Fibroblast of skin of right biceps (primary cell): ENCODE measurements at places on chromosomes 7 and 10.
A peak's percentile ranks its signal among the peaks of the same experiment; 100 is the strongest.

DNA sequence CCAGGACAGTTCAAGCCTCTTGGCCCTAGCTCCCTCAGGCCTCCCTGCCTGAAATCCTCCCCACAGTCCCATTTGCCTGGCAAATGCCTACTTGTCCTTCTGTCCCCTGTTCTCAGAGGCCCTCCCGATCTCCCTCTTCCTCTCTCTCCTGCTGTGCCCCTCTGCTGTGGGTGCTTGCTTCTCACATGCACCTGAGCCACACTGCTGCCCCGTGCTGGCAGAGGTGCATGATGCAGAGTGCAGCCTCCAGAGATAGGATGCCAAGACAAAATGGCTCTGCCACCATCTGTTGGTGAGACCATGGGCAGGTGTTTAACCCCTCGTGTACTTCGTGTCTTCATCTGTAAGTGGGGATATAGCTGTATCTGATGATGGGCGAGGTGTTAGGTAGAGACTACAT, 158.4 kb downstream of the RGS10 start:
- DNase-seq = no peak

DNA sequence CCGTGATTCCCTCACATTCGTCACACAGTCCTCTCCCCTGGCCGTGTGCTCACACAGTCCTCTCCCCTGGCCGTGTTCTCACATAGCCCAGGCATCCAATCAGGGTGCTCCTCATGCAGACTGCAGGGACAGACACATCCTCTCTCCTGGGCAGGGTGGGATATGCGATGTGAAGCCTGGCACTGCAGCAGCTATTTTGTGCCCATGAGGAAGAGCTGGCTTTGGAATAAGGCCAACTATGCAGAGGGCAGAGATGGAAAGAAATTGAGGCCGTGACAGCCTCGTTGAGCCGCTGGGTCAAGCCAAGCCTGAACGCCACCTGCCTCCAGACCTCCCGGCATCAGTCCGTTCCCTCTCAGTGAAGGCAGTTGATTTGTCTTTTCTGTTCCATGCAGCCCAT, 35.8 kb downstream of the FOXL3 start:
- DNase-seq = no peak

- DNase-seq = no peak
These were observed 7.9 kb downstream of the TBATA start for GRCh38 chr10:70777063-70777875.

DNA sequence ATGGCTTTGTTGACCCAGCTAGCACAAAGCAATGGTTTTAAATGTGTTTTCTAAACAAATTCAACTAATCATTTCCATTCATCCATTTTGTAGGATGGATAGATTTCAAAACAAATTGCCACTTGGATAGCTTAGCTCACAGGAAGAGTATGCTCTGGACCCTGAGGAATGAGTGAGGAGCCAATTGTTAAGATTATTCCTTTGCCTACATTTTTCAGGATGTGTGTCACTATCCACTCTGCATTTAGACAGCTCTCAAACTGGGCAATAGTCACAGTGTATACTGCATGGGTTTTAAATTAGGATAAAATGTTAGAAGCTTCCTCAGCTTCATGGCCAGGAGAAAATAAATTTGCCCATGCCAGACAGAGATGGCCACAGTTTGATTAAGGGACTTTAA, 605.6 kb upstream of the TEX47 start:
- DNase-seq = peak; percentile 30

- no peak for DNase-seq
These were observed 760.2 kb downstream of the GRID1 start for GRCh38 chr10:85606401-85606800.

GRCh38 chr7:81957517-81957916, 187.7 kb upstream of the HGF start:
- no peak for DNase-seq

DNA sequence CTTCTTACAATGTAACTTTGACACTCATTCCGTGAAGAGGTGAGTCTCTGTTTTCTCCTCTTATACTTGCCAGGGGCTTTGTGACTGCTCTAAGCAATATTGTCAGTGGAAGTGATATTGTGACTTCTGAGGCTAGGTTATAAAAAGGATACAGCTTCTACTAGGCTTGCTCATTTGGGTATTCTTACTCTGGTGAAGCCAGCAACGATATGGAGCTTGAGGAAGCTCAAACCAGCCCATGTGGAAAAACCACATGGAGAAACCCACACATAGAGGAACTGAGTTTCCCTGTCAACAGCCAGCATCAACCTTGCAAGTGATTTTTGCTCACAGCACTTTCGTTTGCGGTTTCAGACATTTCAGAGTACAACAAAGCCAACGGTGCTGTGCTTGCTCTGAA, 149.6 kb upstream of the SEMA3E start:
- DNase-seq = no peak

DNA sequence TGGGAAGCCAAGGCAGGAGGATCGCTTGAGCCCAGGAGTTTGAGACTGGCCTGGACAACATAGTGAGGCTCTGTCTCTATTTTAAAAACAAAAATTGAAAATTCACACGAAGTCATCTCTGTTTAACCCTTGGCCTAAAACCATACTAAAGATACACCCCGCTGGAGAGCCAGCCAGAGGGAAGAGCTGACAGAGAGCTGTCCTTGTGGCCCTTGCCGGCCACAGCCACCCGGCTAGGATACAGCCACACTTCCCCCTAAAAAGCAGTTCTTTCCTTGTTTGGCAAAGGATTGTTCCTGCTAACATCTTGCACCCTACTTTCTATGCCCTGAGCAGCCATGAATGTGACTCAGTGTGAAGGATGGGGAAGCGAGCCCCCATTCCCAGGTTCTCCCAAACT, 49.6 kb downstream of the SH3PXD2A start:
- no peak for DNase-seq

- DNase-seq = peak; percentile 55
These were observed 77.6 kb upstream of the ZMIZ1 start for GRCh38 chr10:78991187-78991586.
